ENCODE measurements at places on chromosomes 3 and 15. TPM values are rescaled to one million over a fixed set of nuclear protein-coding genes. Genes with fewer than 3 reads are reported as not detected.

Gene AGTR1
- total RNA-seq = 0.53 TPM

Gene PAK6
- total RNA-seq = not detected

- DNase-seq = peak; percentile 4
These were observed 287.5 kb downstream of the MAGI1 start for GRCh38 chr3:65751123-65751700.

DNA sequence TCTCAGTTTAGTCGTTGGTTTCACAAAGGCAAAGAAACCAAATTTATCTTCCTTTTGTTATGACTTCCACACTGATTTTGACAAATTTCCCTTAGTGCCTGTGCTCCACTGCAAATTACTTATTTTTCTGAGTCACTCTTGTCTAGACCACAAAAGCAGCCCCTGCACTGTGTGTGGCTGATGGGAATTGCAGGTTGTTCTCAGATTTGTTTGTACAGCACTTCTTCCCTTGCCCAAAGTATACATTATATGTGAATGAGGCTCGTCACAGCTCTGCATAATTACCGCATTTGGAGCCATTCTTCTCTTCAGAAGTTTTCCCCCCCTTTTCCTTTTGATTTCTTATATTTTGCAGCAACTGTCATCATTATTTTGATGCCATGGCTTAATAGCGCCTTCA lies 354.2 kb upstream of the IL12A start:
- DNase-seq = peak; percentile 92

DNA sequence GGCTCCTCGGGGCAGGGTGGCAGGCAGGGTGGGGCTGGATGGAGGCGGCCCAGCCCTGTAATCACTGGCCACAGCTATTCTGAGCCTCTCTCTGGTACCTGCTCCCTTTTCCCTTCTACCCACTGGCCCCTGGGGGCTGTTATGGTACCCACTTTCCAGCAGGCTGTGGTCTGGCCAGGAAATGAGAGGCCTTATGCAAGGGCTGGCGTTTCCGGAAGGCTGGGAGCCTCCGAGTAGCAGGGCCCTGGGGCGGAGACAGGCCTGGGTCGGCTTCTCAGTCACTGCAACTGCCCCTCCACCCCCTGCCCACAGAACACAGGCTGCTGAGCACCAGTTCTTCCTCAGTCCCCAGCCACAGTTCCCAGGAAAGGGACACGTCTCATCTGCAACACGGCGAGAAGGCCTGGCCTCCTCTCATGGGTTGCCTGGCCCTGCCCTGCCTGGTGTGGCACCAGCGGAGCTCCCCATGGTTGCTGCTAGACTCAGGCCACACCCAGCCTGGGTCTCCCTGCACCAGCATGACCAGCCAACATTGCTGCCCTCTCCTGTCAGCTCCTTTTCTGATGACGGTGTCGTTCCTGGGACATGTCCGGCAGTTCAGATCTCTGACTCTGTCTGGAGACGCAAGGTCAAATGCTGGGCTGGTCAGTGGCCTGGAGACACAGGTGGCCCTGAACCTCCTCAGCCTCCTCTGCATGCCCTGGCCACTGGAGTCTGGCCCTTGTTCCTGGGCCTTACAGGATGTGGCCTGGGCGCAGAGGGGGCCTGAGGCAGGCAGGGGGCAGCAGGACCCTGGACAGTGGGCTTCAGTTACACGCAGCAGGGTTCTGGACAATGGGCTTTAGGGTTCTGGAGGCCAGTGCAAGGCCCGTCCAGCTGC lies 6.5 kb downstream of the CHST13 start:
- peak; percentile 60 for DNase-seq

GRCh38 chr15:63495343-63495742 lies 9.1 kb upstream of the USP3 start:
- DNase-seq = no peak

Measured in H4 (cell line).